ENCODE measurements at places on chromosomes 12 and 14.

GRCh38 chr12:107684990-107685359 lies 624 bp upstream of the PWP1 start:
- DNase-seq, result peak; percentile 20

GRCh38 chr14:101763941-101764709 lies 2.6 kb downstream of the PPP2R5C start:
- DNase-seq, result no peak

DNA sequence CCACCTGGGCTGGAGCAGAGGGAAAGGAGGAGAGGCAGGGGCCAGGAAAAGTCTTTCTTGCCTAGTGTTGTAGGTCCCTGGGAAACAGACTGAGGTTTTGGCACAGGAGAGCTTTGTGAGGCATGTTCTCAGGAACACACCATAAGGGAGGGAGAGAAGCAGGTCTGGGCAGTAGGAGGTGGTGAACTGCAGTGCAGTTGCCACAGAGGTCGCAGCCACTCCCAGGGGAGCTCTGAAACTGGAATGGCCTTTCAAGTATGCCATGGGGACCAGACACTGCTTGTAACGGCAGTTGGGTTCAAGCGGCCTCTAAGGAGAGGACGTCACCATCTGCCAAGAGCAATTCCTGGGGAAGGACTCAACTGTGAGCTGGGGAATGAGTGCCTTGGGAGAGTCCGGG lies 35.4 kb upstream of the NKX2-8 start:
- no peak for DNase-seq

DNA sequence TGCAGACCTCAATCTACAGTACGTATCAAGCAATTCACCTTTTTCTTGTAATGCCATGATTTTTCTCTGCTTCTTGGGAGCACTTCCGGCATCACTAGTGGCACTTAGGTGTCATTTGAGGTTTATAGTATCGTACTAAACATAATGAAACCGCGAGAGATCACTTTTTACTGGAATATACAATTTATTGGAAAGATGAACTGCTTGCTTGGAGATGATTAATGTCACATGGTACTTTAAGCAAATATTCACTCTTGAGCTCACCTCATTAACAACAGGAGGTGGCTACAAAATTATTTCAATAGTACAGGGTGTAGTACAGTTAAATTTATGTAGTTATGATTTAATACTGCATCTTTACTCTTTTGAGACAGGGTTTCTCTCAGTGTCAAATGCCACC lies 11.5 kb downstream of the FUT8 start:
- no peak for DNase-seq

- DNase-seq, result no peak
Observed at GRCh38 chr12:43158126-43158525, 393.9 kb downstream of the ADAMTS20 start.

- no peak for DNase-seq
Observed at GRCh38 chr14:57085801-57086200, 182.9 kb downstream of the EXOC5 start.

DNA sequence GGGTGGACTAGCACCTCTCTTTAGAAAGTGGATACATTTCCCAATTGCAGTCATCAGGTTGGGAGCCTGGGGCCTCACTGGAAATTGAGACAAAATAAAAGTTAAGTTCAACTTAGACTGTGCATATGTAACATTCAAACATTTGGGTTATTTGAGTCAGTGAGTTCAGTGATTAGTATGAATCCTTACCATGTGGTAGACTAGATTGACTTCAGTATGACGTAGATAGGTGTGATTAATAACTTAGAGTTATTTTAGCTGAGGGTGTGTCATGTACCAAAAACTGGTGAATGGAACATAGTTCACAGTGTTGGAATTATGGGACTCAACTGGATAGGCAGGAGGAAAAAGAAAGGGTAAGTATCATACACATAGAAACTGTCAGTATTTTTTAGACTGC lies 8.0 kb upstream of the SSTR1 start:
- no peak for DNase-seq

GRCh38 chr14:70893858-70894291 lies 13.4 kb upstream of the PCNX1 start:
- no peak for DNase-seq

DNA sequence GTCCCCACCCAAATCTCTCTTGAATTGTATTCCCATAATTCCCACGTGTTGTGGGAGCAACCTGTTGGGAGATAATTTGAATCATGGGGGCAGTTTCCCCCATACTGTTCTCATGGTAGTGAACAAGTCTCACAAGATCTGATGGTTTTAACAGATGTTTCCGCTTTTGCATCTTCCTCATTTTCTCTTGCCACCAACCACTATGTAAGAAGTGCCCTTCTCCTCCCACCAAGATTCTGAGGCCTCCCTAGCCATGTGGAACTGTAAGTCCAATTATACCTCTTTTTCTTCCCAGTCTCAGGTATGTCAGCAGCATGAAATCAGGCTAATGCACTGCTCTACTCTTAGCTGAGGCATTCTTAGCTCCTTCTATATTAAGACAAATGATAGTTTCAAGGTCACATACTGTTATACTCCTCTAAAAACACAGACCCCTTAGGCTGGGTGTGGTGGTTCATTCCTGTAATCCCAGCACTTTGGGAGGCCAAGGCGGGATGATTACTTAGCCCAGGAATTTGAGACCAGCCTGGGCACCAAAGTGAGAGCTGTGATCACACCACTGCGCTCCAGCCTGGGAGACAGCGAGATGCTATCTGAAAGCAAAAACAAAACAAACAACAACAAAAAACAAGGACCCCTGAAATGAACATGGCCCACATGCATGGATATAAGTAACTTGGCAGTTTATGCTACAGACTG lies 3.6 kb downstream of the SCAF11 start:
- DNase-seq, result no peak

DNA sequence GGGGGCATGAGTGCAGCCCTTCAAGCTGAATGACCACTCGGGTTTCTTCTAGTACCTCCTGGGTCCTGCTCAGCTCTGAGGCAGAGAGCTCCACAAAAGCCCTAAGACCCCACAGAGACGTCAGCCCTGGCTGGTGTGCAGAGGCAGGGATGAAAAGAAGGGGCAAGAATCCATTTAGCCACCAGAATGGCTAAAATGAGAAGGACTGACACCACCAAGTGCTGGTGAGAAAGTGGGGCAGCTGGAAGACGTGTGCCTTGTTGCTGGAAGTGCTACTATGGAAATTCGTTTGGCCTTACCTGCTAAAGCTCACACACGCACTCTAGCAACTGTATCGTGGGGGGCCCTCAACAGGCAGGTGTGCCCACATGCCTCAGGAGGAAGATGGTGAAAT lies 26.7 kb downstream of the RILPL1 start:
- no peak for DNase-seq

DNA sequence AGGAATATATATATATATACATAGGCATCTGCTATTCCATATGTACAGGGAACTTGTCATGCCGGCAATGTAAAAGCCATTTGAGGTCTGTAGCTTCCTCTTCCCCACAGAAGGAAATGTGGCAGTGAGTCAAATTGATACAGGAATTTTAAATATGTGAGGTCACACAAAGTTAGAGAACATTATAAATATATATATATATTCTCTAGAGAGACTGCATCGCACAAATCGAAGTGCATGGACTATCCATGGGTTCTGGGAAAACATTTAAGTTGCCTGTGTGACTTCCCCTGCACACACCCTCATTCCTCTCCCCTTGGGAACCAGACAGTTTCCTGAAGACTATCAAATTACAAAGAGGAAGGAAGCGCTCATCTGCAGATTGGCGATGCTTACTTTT lies 100.9 kb upstream of the CCDC91 start:
- DNase-seq, result no peak

GRCh38 chr14:55301437-55302121 lies 30.4 kb downstream of the FBXO34 start:
- no peak for DNase-seq

DNA sequence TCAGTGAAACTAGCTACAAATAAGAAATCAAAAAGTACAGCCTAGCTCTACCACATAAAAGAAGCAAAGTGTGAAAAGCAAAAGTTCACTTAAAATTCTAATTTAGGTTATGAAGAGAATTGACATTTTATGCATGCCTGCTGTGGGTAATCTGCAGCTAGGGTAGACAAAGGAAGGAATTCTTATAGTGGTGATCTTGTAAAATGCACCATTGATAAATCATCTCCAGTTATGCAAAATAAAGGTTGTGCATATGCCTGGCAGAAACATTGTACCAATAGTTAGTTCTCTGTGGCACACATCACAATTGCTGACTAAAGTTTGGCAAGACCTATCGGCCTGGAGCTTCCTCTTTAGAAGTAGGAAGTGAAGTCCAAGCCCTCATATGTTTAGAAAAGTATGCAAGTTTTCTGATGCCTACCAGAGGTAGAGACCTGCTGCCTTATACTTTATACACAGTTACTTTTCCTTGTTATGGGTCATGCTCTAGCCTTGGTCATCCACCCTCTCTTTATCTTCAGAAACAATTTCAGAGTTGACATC lies 78.3 kb downstream of the TSHR start:
- no peak for DNase-seq

GRCh38 chr12:128864516-128865186 lies 11.4 kb downstream of the GLT1D1 start:
- DNase-seq, result no peak

DNA sequence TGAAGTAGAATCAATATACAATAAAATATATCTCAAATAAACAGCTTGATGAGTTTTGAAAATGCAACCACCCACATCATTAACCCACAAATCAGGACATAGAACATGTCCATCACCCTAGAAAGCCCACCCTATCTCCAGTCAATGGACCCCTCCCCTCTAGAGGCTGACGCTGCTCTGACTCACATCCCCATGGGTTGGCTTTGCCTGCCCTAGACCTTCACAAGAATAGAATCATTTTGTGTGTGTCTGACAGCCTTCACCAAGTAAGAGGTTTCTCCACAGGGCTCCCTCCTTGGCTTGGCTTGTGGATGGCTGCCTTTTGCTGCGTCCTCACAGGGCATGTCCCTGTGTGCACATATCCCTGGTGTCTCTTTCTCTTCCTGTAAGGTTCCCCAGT lies 250.2 kb upstream of the RTL1 start:
- no peak for DNase-seq

DNA sequence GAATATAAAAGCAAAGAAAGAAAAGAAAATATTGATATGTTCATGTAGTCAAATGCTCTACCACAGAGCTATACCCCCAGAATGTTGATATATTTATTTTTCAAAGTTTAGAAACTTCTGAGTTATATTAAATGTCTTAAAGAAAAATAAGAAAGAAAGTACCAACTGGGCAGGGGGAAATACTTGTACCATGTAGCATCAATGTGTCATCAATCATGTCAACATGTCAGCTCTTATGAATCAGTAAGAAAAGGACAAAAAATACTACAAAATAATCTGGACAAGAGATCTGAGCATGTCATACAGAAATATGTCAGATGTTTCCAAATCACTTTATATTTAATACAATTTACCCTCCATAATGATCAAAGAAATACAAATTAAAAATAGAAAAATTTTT lies 595.1 kb upstream of the ATP2B1 start:
- DNase-seq, result no peak

Measured in CD4-positive, alpha-beta T cell treated with Interleukin-12 subunit alpha and Interleukin-12 subunit beta, for 1 hour (primary cell).